ENCODE measurements at places on chromosomes 12 and 14. TPM values are rescaled to one million over a fixed set of nuclear protein-coding genes. Genes with fewer than 3 reads are reported as not detected.

The ZDHHC22 gene
- 0.71 TPM for polyA plus RNA-seq

The SCFD1 gene
- polyA plus RNA-seq: 74.8 TPM

The RNASE7 gene
- polyA plus RNA-seq: 0.14 TPM

The HCAR3 gene
- not detected for polyA plus RNA-seq

The TXNRD1 gene
- 33.2 TPM for polyA plus RNA-seq

The PDE3A gene
- polyA plus RNA-seq: 7.6 TPM

The GPD1 gene
- 51.0 TPM for polyA plus RNA-seq

The KRT5 gene
- 0.45 TPM for polyA plus RNA-seq

- DNase-seq: no peak
Observed at GRCh38 chr12:122844366-122844971, 9.2 kb downstream of the HIP1R start.

- DNase-seq: no peak
Observed at GRCh38 chr12:76738824-76739579, 24.9 kb upstream of the ZDHHC17 start.

DNA sequence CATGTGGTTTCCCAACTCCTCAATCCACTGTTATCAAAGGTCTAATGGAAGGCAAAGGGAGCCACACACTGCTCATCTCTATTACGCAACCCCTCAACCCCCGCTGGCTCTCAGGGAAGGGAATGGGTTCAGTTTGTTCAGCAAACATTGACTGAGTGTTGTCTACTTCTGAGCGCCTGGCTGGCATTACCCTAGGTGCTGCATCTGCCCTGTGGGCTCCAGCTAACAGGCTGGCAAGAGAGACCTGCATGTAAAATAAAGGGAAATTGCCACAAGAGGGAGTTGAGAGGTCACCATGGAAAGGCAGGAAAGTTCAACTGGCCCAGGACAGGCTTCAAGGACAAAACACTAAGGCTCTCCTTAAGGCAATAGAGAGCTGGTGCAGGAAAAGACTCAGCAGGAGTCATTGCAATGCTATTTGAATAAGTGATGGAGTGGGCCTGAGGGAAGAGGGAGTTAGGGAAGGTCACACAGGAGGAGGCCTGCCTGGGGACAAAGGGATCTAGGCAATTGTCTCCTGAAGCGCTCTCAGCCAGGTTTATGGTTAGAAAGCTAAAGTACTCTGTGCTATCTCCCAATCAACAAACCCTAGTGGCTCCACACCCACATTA is 5.5 kb upstream of the ZNF740 start:
- no peak for DNase-seq

- DNase-seq: peak; percentile 95
Observed at GRCh38 chr12:121795034-121795968, 1.8 kb upstream of the RHOF start.

- DNase-seq: no peak
Observed at GRCh38 chr14:72883961-72884360, 9.9 kb downstream of the DPF3 start.

- DNase-seq: no peak
Observed at GRCh38 chr14:76320975-76321374, 55.0 kb upstream of the ESRRB start.

GRCh38 chr12:31989571-31990362 is 30.6 kb downstream of the RESF1 start:
- DNase-seq: no peak

DNA sequence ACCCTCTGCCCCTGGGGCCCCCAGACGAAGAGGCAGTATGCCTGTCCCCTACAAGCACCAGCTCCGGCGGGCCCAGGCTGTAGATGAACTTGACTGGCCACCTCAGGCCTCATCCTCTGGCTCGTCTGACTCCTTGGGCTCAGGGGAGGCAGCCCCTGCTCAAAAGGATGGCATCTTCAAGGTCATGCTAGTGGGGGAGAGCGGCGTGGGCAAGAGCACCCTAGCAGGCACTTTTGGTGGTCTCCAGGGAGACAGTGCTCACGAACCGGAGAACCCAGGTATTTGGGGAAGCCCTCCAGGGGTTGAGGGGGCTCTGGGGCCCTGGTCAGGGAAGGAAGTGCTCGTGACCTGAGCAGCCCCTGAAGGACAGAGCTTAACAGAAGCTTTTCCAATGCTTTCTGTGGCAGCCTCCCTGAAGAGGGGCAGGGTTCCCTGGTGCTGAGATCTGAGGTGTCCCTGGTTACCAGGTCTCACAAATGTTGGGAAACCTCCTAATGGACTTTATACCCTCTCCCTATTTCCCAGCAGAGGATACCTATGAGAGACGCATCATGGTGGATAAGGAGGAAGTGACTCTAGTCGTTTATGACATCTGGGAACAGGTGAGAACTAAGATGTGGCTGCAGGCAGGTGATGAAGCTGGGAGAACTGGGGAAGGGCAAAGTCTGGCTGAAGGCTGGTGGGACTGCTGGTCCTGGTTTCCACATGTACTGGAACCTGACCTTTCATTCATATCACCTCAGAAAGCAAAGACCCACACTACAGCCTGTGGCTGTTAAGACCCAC is 1.9 kb downstream of the REM2 start:
- DNase-seq: no peak

Data from muscle of back (tissue), 13 donors.